ENCODE measurements at places on chromosomes 16 and 17.

GRCh38 chr16:65790768-65791167, 575.7 kb upstream of the CDH5 start:
- no peak overlapping the region for H3K4me3 ChIP-seq
- H3K36me3 ChIP-seq: no peaks in the 10 kb centered on the region
- DNase-seq: no peak
- peaks cover 4% of the 10 kb centered on the region for H3K4me1 ChIP-seq
- H3K27ac ChIP-seq: no peak overlapping the region
- H3K27me3 ChIP-seq: no peaks in the 10 kb centered on the region

GRCh38 chr17:34161690-34162089, 93.4 kb upstream of the CCL2 start:
- H3K36me3 ChIP-seq: no peaks in the 10 kb centered on the region
- DNase-seq: no peak

- DNase-seq: no peak
- peaks cover 30% of the 10 kb centered on the region for H3K36me3 ChIP-seq
- peaks cover 45% of the 10 kb centered on the region for H3K4me1 ChIP-seq
- H3K4me3 ChIP-seq: no peak overlapping the region
- peak overlapping the region; percentile 89 for H3K27ac ChIP-seq
These were observed 3.7 kb upstream of the CDK3 start for GRCh38 chr17:75996665-75997590.

DNA sequence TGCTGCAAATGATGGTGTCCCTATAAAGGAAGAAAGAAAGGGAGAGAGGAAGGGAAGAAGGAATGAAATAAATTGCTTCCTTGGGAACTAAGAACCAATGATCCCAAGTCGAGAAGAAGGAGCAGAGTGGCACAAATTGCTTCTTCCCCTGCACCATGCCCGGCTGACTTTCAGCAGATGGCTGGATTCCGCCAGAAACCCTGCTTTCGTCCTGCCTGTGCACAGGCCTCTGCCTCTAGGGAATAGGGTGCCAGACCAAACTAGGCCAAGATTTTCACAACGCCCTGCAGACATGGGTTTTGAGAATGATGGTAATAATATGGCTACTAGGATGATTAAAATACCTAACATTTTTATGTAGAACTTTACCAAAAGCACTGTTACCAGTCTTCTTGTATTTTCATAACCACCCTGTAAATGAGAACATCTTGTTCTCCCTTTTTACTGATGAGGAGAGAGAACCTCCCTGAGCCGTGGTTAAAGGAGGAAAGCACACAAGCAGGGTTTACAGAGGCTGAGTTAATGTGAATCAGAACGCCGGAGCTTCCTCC, 122.1 kb upstream of the HSBP1 start:
- H3K36me3 ChIP-seq: no peaks in the 10 kb centered on the region
- H3K27me3 ChIP-seq: no peaks in the 10 kb centered on the region
- no peak overlapping the region for H3K4me3 ChIP-seq
- peaks cover 18% of the 10 kb centered on the region for H3K4me1 ChIP-seq

DNA sequence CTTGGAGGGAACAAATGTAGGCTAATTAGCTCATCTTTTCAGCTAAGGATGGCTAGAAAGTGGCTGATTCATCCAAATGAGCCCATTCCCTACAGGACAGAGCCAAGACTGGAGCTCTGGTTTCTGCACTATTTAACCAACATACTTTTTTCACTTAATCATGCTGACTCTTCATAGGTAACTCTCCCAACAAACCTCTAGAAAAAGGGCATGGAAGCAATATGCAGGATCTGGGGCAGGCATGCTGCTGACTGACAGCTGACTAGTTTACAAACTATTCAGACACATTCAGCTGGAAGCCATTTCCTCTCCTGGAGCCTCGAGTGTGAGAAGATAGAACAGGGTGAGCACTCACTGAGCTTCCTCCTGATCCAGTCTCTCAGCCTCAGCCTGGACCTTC, 6.2 kb downstream of the BECN1 start:
- H3K4me3 ChIP-seq: no peak overlapping the region
- H3K36me3 ChIP-seq: peaks cover 92% of the 10 kb centered on the region
- H3K27ac ChIP-seq: no peak overlapping the region
- DNase-seq: no peak

GRCh38 chr16:74568961-74569631, 37.8 kb downstream of the GLG1 start:
- no peaks in the 10 kb centered on the region for H3K27me3 ChIP-seq
- no peak overlapping the region for H3K27ac ChIP-seq
- peaks cover 8% of the 10 kb centered on the region for H3K4me1 ChIP-seq
- H3K36me3 ChIP-seq: no peaks in the 10 kb centered on the region

GRCh38 chr16:35195173-35195863, 1735.9 kb downstream of the TP53TG3F start:
- no peaks in the 10 kb centered on the region for H3K36me3 ChIP-seq
- H3K4me3 ChIP-seq: no peak overlapping the region
- peak; percentile 65 for DNase-seq

GRCh38 chr17:78058001-78058400, 70.6 kb downstream of the TMC6 start:
- peaks cover 3% of the 10 kb centered on the region for H3K4me1 ChIP-seq
- H3K36me3 ChIP-seq: peaks cover 18% of the 10 kb centered on the region
- DNase-seq: no peak
- no peak overlapping the region for H3K27ac ChIP-seq
- H3K27me3 ChIP-seq: no peaks in the 10 kb centered on the region

DNA sequence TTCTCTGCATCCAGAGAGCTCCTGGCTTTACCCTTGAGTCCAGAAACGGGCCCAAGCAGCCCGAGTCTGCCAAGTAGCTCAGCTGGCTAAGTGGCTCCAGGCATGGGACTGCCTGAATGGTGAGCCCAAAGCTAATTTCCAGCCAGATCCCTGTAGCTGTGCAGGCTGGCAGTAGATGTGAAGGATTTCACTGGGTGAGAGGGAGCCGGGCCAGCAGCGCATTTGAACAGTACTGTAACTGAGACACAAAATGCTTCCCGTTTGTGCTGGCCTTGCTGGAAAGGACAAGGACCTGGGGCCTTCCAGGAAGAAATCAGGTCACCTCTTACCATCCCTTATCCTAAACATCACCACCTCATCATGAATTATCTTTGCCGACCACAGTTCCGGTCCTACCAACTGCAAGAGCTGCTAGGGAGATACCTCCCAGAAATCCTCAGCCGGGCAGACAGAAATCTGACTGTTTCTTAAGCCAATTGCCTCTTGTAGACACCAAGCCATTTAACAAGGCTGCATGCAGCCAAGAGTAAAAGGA, 3.7 kb downstream of the TIMP2 start:
- peak; percentile 65 for DNase-seq
- peak overlapping the region; percentile 69 for H3K27ac ChIP-seq
- no peaks in the 10 kb centered on the region for H3K27me3 ChIP-seq
- peaks cover 83% of the 10 kb centered on the region for H3K4me1 ChIP-seq

DNA sequence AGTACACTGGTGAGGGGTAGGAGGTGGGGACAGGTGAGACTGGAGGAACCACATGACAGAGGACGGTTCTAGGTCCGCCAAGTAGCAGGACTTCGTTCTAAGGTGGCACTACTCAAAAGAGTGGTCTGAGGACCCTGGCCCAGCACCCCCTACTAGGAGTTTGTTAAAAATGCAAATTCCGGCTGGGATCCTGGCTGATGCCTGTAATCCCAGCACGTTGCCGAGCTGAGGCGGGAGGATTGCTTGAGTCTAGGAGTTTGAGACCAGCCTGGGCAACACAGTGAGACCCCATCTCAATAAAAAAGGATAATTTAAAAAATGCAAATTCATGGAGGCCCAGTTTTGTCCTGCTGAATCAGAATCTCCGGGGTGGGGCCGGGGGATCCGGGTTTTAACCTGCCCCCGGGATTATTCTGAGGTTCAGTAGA, 59.1 kb downstream of the WSB1 start:
- H3K4me1 ChIP-seq: peaks cover 28% of the 10 kb centered on the region
- no peaks in the 10 kb centered on the region for H3K27me3 ChIP-seq
- H3K36me3 ChIP-seq: no peaks in the 10 kb centered on the region
- peak overlapping the region; percentile 59 for H3K4me3 ChIP-seq

All from suprapubic skin (tissue), 4 donors.